HCT116 (cell line): ENCODE measurements at places on chromosomes 16 and 17.

GRCh38 chr17:81518113-81518784, 5.7 kb upstream of the ACTG1 start:
- no peak for DNase-seq

DNA sequence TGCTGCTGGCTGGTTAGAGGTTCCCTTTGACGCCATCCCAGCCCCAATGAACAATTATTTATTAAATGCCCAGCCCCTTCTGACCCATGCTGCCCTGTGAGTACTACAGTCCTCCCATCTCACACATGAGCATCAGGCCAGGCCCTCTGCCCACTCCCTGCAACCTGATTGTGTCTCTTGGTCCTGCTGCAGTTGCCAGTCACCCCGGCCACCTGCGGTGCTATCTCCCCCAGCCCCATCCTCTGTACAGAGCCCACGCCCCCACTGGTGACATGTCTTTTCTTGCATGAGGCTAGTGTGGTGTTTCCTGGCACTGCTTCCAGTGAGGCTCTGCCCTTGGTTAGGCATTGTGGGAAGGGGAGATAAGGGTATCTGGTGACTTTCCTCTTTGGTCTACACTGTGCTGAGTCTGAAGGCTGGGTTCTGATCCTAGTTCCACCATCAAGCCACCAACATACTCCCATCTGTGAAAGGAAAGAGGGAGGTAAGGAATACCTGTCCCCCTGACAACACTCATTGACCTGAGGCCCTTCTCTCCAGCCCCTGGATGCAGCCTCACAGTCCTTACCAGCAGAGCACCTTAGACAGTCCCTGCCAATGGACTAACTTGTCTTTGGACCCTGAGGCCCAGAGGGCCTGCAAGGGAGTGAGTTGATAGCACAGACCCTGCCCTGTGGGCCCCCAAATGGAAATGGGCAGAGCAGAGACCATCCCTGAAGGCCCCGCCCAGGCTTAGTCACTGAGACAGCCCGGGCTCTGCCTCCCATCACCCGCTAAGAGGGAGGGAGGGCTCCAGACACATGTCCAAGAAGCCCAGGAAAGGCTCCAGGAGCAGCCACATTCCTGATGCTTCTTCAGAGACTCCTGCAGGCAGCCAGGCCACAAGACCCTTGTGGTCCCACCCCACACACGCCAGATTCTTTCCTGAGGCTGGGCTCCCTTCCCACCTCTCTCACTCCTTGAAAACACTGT, 11.3 kb downstream of the CX3CL1 start:
- no peak for DNase-seq

GRCh38 chr17:42536372-42537155, 523 bp downstream of the NAGLU start:
- DNase-seq = no peak

DNA sequence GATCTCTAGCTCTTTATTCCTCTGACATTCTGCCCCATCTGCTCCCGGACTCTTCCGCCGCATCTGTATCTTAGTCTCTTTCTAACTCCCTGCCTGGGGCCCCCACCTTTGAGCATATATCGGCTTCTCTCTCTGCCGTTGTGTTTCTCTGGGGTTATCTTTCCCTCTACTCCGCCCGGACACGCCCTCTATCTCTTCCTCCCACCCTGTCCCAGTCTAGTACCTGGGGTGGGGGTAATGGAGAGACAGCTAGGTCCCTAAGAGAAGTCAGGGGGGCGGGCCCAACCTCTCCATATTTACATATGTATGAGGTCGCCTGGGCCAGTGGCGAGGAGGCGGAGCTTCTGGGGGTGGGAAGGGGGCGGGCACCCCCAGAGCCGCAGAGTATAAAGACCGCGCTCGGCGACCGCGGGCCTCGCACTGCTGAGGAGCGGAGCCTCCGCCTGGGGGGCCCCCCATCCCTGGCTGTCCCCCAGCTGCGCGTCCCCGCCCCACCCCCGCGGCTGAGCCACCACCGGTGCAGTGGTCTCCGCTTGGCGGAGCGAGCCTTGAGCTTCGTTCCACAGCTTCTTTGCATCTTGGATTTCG, at the start of gene ATP1B2:
TSS of gene ATP1B2 (plus strand) at position 418 of the 588 bp plus-strand sequence. CDS start 593 bp downstream, outside the sequence.
- no peak for DNase-seq

DNA sequence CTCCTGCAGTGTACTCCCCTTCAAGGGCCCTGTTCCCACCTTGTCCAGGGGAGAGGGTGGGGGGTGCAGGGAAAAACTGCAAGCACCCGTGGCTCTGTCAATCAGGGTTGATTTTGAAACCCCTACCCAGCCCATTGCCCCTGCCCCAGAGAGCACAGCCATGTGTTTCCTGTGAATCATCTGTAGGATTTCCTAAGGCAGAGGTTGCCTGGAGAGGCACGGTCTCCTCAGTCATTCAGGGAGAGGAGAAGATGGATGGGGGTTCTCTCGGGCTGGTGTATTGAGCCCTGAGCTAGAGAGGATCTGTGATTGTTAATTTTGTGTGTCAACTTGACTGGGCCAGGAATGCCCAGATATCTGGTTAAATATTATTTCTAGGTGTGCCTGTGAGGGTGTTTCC, 3.5 kb upstream of the AGRP start:
- no peak for DNase-seq
